ENCODE measurements at places on chromosomes 5 and 9.

DNA sequence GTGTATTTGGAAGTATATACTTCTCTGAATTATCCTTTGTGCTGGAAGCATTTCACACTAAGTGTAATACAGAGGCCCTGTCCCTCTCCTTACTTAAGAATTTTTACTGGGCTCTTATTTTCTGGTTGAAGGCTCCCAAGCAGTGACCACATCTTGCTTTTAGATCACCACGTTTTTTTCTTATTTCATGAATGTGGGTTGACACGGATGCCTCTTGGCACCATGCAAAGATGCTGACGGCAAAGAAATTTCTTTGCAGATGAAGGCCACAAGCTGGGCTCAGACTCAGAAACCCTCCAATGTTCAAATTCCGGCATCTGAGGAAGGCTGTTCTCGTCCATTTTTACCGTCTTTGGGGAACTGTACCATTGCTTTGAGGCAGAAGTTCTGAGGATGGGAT, 168.5 kb downstream of the HMHB1 start:
- no peak for DNase-seq

DNA sequence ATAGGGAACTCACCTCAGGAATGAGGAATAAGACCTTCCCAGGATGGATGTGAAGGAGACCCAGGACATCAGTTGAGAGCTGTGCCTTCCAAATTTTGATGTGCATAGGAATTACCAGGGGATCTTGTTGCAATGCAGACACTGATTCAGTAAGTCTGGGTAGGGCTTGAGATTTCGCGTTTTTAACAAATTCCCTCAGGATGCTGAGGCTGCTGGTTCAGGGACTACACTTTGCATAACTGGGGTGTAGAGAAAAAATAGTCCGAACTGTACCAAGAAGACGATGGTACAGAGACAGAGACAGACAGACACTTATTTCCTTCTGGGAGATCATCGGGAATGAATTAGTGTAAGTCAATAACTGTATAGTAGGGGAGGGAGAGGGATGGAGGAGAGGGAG, 82.3 kb upstream of the FREM1 start:
- DNase-seq: no peak

- DNase-seq: no peak
Observed at GRCh38 chr9:68651280-68651893, 53.7 kb upstream of the PIP5K1B start.

- no peak for DNase-seq
Observed at GRCh38 chr9:118693645-118694044, 675.6 kb downstream of the BRINP1 start.

GRCh38 chr5:170273968-170274710, 23.4 kb downstream of the LCP2 start:
- DNase-seq: no peak

DNA sequence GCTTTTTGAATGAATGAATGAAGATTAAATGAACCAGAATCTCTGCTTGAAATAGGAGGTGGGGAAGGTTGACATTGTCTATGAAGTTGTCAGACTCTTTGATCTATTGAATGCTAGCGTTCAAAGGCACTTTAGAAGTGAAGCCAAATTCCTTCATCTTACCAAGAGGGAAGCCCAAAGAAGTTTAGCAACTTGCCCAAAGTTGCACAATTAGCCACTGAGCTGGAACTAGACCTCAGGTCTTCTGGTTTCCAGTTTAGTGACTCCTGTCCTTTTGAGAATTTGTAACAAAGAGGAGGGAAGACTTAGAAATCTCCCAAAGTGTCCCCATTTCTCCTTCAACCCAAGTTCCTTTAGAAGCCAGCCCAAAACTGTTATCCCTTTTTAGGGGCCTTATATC, 20.7 kb upstream of the SLC1A3 start:
- DNase-seq: no peak

DNA sequence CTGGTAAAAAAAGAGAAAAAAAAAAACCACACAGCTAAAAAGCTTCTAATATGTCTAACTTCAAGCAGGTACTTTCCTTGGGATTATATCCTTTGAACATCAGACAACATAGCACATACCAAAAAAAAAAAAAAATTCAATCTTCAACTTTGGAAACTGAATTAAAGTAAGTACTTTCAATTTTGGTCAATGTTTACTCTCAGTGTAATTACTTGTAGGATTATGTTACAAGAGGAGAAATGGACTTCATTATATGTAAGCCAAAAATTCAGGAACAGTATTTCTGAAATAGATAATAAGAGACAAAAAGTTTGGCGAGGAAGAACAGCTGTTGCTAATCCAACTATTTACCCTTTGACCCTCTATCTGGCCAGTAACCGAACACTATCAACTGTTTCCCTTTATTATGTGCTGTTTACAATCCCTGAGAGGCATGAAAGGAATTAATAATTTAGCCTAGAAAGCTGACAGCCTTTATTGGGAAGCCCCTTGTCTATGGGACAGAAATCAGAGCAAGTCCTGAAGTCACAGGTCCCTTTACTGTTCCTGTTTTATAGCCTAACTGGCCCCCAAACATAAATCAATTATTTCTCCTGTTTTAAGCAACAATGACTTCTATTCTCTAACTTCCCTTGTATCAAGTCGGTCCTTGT, 46.6 kb downstream of the NR6A1 start:
- no peak for DNase-seq

GRCh38 chr9:92989561-92989960, 42.2 kb downstream of the FGD3 start:
- DNase-seq: no peak

- no peak for DNase-seq
Observed at GRCh38 chr5:170553218-170553617, 49.4 kb downstream of the KCNIP1 start.

Measured in right kidney (tissue), 9 donors.